ENCODE measurements at places on chromosomes 2 and 18.

GRCh38 chr2:232569541-232569940, 19.1 kb downstream of the EIF4E2 start:
- DNase-seq = no peak

DNA sequence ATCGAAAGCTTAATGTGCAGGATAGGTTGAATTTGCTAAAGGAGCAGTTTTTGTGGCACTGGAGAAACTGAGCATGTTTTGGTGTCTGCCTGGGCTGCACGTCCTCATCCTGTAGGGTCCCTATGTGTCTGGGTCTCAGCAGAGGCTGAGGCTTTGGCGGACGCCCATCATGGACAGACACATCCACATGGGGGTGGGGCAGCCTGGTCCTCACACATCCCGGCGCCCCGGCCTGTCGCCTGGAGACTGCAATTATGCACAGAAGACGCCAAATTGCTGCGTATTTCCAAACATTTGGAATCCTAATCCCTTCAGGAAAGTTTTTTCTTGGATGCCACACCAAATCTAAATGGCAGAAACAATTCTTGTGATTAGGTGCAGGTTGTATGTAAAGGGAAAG, 128.2 kb upstream of the TWIST2 start:
- DNase-seq = no peak

DNA sequence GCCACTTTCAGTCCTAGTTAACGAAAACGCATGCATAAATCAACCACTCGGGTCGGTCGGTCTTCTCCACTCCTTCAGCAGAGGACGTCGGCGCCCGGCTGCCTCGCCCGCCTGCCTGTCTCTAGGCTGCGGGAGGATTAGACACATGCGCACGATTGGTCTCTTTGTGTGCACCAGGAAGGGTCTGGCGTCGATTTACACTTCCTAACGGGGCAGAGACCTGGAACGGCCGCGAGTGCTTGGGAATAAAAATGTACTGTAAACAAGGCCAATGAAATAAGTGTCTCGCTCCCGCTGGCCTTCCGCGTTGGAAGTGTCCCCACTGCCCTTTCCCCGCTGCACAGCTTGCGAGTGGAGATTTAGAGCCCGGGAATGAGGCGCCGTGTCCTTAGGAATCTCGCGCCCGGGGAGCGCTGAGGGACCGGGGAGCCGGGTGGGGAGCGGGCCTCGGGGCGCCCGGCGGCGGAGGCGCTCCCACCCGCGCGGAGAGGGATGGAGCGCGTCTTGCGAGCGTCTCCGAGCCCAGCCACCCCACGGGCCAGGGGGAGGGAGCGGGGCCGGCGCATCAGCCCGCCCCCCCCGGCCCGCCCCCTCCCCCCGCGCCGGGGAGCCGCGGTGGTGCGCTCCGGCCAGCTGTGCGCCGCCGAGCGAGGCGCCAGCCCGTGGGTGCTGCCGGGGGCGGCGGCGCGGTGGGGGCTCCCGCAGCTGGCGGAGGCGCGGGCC, at the start of gene DOK6:
Gene DOK6, plus strand, starts transcription at position 636 of the 723 bp plus-strand sequence.
- DNase-seq = no peak

DNA sequence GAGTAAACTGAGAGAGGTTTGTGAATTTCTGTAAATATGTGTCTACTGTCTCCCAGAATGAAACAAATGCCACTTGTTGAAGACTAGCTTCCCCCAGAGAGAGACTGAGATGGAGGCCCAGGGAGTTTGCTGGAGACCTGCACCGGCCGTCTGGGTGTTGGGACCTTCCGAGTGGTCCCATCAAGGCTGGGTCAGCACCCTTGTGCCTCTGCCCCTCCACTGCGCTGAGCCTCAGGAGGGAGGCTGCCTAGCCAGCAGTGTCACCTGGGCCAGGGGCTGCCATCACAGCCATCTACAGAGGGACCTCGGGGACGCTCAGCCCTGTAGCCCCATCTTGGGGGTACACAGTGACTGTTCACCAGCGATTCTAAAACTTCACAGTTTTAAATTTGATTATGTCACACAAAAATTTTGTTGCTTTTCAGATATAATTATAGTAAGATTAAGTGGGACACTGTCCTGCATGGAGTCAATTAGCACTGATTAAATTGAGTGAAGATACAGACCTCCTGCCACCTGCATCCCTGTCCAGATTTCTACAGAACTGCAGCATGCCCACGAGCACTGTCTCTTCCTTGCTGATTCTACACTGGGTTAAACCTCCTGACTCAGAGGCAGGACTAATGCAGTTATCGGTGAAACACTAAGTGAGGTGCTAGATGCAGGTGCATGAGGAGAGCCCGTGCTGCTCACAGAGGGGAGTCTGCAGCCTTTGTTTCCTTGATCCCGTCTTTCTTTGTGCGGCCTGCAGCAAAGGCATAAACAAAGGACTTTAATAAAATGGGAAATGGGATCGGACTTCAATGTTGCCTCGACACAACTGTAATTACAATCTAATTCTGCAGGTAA, 50.5 kb downstream of the TMEM18 start:
- no peak for DNase-seq

- no peak for DNase-seq
These were observed 26.1 kb upstream of the AP1S3 start for GRCh38 chr2:223863491-223863890.
